COR-L47 (cell line): ENCODE measurements at places on chromosomes 16 and 17.

DNA sequence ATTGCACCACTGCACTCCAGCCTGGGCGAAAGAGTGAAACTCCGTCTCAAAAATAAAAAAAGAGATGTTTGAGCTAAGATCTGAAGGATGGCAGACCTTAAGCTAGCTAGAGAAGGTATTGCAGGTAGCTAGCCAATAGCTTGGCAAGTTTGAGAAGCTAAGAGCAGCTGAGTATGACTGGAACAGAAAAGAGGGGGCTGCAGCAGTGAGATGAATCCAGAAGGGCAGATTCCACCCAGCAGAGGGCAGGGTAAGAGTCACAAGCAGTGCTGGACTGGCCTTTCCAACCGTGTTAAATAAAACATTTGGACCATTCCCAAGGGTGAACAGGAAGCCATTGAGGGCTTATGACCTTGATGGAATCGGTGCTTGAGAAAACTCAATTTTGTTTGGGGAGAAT is 5.7 kb upstream of the PHAF1 start:
- DNase-seq, result no peak

- no peak for DNase-seq
Measured at GRCh38 chr16:11099672-11100205, 155.4 kb downstream of the CLEC16A start.

DNA sequence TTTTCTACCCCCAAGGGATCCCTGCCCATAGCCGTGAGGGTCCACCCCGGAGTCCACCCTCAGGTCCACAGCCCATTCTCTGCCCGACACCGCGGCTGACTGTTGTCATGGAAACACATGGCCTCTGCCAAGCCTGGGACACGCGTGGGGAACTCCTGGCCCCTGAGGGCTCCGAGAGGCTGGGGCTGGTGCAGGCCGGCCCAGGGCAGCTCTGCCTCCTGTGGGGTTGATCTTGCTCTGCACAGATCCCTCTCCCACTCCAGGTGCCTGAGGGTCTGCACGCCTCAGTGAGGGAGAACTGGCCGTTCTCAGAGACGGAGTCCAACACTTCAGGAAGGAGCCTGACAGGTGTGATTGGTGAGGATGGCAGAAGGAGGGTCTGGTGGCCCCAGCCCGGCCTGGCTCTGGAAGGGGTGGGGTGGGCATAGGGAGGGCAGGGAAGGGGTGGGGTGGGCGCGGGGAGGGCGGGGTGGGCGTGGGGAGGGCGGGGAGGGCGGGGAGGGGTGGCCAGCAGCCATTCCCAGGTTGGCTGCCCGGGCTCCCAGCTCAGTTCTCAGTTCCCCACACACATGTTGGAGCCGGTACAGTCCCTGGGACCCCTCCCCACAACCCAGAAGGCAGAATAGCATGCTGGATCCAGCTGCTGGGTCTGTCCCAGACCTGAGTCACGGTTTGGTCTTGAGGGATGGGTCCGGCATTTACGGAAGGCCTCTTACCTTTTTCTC is 6.4 kb downstream of the MRPL28 start:
- no peak for DNase-seq

DNA sequence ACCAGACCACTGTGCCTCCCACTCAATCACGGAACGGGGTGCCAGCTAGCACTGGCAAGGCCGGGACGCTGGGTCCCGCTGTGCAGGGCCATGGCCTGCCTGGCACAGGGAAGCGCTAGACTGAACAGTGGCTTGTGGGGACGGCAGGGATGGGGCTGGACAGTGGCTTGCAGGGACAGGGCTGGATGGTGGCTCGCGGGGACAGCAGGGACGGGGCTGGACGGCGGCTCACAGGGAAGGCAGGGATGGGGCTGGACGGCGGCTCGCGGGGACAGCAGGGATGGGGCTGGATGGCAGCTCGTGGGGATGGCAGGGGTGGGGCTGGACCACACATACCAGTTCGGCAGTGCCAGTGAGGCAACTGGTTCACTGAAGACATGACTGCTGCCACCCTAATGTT is 32.6 kb downstream of the LMF1 start:
- DNase-seq, result no peak

DNA sequence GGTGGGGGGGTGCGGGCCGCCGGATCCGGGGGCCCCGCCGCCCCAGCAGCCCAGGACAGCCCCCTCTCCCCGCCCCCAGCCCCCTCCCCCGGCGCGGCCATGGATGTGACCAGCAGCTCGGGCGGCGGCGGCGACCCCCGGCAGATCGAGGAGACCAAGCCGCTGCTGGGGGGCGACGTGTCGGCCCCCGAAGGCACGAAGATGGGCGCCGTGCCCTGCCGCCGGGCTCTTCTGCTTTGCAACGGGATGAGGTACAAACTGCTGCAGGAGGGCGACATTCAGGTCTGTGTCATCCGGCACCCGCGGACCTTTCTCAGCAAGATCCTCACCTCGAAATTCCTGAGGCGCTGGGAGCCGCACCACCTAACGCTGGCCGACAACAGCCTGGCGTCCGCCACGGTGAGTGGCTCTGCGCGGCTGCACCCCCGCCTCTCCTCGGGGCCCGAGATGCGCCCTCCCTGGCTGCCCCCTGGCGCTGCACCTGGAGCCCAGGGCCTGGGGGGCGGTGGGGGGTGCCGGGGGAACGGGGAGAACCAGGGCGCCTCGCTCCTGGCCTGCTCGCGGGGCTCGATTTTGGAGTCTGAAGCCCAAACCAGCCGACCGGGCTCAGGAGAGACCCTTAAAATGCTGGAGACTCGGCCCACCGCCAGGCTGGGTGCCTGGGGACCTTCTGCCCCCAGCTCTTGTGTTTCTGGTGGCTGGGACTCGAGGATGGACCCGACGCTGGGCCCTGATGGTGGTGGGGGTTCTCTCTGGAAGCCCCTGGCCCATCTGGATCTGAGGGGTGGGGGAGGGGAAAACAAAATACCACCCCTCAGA is 744 bp downstream of the CMIP start:
- DNase-seq, result peak; percentile 24
